ENCODE measurements at places on chromosomes 1 and 21. TPM values are rescaled to one million over a fixed set of nuclear protein-coding genes. Genes with fewer than 3 reads are reported as not detected.
A peak's percentile ranks its signal among the peaks of the same experiment; 100 is the strongest.

The ADCY10 gene
- total RNA-seq: under 0.01 TPM

The HDGF gene
- total RNA-seq: 94.6 TPM

The SASS6 gene
- 2.7 TPM for total RNA-seq

The CHIT1 gene
- total RNA-seq: not detected

The ZNF281 gene
- total RNA-seq: 38.0 TPM

The HAO2 gene
- total RNA-seq: not detected

- no peak overlapping the region for H3K4me3 ChIP-seq
- H3K36me3 ChIP-seq: no peaks in the 10 kb centered on the region
- no peak for DNase-seq
- H3K4me1 ChIP-seq: peaks cover 5% of the 10 kb centered on the region
These were observed 12.1 kb upstream of the LRP8 start for GRCh38 chr1:53339736-53340635.

GRCh38 chr1:224867715-224868114 lies 61.8 kb upstream of the DNAH14 start:
- H3K27me3 ChIP-seq: peaks cover 2% of the 10 kb centered on the region
- H3K36me3 ChIP-seq: no peaks in the 10 kb centered on the region
- H3K4me3 ChIP-seq: no peak overlapping the region
- no peak for DNase-seq

GRCh38 chr1:168312718-168313604 lies 32.3 kb downstream of the TBX19 start:
- H3K27ac ChIP-seq: no peak overlapping the region
- H3K27me3 ChIP-seq: no peaks in the 10 kb centered on the region
- H3K36me3 ChIP-seq: no peaks in the 10 kb centered on the region
- no peaks in the 10 kb centered on the region for H3K4me1 ChIP-seq
- H3K4me3 ChIP-seq: no peak overlapping the region
- DNase-seq: peak; percentile 41

- no peaks in the 10 kb centered on the region for H3K36me3 ChIP-seq
- DNase-seq: no peak
- H3K4me3 ChIP-seq: no peak overlapping the region
- no peaks in the 10 kb centered on the region for H3K27me3 ChIP-seq
- H3K27ac ChIP-seq: no peak overlapping the region
- H3K4me1 ChIP-seq: no peaks in the 10 kb centered on the region
These were observed 286.3 kb upstream of the LYPLAL1 start for GRCh38 chr1:218887141-218887925.

- H3K27ac ChIP-seq: no peak overlapping the region
- DNase-seq: no peak
- no peaks in the 10 kb centered on the region for H3K27me3 ChIP-seq
- H3K4me1 ChIP-seq: peaks cover 2% of the 10 kb centered on the region
- H3K36me3 ChIP-seq: peaks cover 6% of the 10 kb centered on the region
- H3K4me3 ChIP-seq: no peak overlapping the region
These were observed 57.3 kb downstream of the SDCCAG8 start for GRCh38 chr1:243312952-243313634.

GRCh38 chr1:50415235-50416149 lies 7.8 kb downstream of the DMRTA2 start:
- H3K27ac ChIP-seq: no peak overlapping the region
- no peaks in the 10 kb centered on the region for H3K36me3 ChIP-seq
- no peak overlapping the region for H3K4me3 ChIP-seq
- DNase-seq: no peak
- peaks cover 78% of the 10 kb centered on the region for H3K27me3 ChIP-seq

GRCh38 chr1:202228484-202229122 lies 35.0 kb downstream of the LGR6 start:
- no peaks in the 10 kb centered on the region for H3K36me3 ChIP-seq
- H3K4me1 ChIP-seq: no peaks in the 10 kb centered on the region
- no peak overlapping the region for H3K4me3 ChIP-seq
- DNase-seq: no peak
- H3K27ac ChIP-seq: no peak overlapping the region
- H3K27me3 ChIP-seq: peaks cover 59% of the 10 kb centered on the region

DNA sequence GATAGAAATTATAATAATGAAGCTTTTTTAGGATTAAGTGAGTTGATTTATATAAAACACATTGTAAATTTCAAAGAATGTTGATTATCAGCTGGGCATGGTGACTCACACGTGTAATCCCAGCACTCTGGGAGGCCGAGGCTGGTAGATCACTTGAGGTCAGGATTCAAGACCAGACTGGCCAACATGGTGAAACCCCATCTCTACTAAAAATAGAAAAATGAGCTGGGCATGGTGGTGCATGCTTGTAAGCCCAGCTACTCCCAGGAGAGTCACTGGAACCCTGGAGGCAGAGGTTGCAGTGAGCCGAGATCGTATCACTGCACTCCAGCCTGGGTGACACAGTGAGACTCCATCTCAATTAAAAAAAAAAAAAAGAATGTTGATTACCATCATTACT lies 18.4 kb downstream of the ADAMTS1 start:
- DNase-seq: no peak
- no peaks in the 10 kb centered on the region for H3K4me1 ChIP-seq
- no peaks in the 10 kb centered on the region for H3K36me3 ChIP-seq

DNA sequence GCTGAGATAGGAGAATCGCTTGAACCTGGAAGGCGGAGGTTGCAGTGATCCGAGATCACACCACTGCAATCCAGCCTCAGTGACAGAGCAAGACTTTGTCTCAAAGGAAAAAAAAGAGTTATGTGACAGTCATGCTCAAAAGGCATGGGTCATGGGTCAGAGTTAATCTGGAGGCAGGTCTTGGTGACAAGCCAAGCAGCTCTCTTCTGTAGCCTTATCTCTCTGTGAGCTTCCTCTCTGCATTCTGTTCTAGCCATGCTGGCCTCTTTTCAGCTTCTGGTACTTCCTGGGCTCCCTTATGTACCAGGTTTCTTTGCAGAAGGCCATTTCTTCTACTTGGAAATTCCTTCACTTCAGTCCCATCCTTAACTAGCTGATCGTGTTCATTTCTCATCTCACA lies 63.6 kb downstream of the NGF start:
- no peaks in the 10 kb centered on the region for H3K36me3 ChIP-seq
- no peak overlapping the region for H3K4me3 ChIP-seq
- no peak overlapping the region for H3K27ac ChIP-seq
- no peak for DNase-seq

- no peak overlapping the region for H3K4me3 ChIP-seq
- no peaks in the 10 kb centered on the region for H3K4me1 ChIP-seq
These were observed 27.7 kb downstream of the PKP1 start for GRCh38 chr1:201310986-201311355.

GRCh38 chr1:181909010-181909409 lies 152.5 kb downstream of the ZNF648 start:
- H3K4me3 ChIP-seq: no peak overlapping the region
- no peaks in the 10 kb centered on the region for H3K27me3 ChIP-seq
- H3K4me1 ChIP-seq: no peaks in the 10 kb centered on the region

- no peaks in the 10 kb centered on the region for H3K4me1 ChIP-seq
- no peak overlapping the region for H3K27ac ChIP-seq
- H3K4me3 ChIP-seq: no peak overlapping the region
- H3K27me3 ChIP-seq: no peaks in the 10 kb centered on the region
- H3K36me3 ChIP-seq: no peaks in the 10 kb centered on the region
These were observed 79.8 kb downstream of the AJAP1 start for GRCh38 chr1:4734219-4734618.

DNA sequence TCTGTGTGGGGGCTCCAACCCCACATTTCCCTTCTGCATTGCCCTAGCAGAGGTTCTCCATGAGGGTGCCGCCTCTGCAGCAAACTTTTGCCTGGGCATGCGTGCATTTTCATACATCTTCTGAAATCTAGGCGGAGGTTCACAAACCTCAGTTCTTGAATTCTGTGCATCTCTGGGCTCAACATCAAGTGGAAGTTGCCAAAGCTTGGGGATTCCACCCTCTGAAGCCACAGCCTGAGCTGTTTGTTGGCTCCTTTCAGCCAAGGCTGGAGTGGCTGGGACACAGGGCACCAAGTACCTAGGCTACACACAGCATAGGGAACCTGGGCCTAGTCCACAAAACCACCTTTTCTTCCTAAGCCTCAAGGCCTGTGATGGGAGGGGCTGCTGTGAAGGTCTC lies 235.3 kb downstream of the PDE4B start:
- H3K4me1 ChIP-seq: no peaks in the 10 kb centered on the region
- H3K27me3 ChIP-seq: no peaks in the 10 kb centered on the region
- H3K27ac ChIP-seq: no peak overlapping the region
- H3K4me3 ChIP-seq: no peak overlapping the region
- no peaks in the 10 kb centered on the region for H3K36me3 ChIP-seq

DNA sequence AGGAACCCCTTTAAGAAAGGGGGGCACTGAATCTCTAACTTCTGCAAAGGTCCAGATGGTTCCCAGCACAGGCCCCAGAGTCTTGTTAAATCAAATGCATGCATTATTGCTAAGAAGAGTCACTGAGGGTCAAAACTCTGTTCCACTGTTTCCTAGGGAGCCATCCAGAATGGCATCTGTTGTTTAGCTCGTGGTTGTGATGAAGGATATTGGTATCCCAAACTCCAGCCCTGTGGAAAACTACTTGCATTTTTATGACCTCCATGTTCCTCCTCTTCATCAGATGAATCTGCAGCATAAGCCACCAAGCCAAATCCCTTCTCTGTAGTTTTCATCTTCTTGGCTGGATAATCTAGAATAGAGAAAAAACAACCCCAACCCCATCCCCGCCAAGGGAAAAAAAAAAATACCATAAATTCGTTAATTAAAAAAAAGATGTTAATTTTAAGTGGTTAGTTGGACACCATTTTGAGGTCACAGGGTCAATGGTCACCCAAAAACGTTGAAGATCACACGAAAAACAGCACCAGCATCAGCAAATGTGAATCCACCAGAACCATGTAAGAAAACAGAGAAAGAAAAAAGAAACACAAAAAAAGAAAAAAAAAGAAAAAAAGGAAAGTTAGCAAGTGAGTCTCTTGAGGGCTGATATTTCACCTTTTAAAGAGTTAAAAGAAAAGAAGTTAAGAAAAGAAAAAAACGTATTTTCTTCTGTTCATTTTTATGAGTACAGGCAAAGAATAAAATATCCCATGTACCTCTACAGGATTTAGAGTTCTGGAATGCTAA lies 3.0 kb upstream of the RIT1 start:
- H3K4me3 ChIP-seq: no peak overlapping the region
- H3K36me3 ChIP-seq: peaks cover 44% of the 10 kb centered on the region
- peaks cover 5% of the 10 kb centered on the region for H3K4me1 ChIP-seq
- peak; percentile 89 for DNase-seq
- H3K27me3 ChIP-seq: no peaks in the 10 kb centered on the region
- H3K27ac ChIP-seq: peak overlapping the region; percentile 73

DNA sequence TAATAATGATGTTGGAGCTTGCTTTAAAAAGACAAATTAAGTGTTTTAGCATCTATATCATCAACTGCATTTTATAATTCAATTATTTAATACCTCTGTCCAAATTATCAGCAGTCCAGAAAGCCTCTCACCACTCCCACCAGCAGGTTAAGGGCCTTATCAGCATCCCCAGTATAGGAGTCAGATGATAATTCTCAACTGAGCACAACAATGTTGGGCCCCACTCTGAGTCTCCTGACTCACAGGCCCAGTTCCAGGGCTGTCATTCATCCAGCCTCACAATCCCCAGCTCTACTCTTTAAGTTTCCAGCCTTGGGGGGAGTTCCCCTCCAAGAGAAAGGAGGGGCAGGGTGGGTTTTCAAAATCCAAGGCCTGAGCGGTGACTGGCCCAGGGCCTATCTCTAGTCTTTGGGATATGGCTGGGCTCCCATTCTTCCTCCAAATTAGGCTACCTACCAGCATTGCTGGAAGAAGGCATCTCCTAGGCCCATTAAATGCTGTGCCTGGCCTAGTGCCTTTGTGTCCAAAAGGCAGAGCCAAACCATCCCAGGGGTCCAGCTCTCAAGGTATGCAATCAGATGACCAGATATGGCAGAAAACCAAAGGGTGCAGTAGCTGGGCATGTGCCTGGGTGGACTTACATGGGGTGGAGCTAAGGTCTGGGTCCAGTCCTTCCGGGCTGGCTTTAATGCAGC lies 134.1 kb downstream of the GLUL start:
- H3K4me1 ChIP-seq: no peaks in the 10 kb centered on the region
- no peak overlapping the region for H3K4me3 ChIP-seq
- no peaks in the 10 kb centered on the region for H3K36me3 ChIP-seq
- no peaks in the 10 kb centered on the region for H3K27me3 ChIP-seq
- DNase-seq: no peak
